ENCODE measurements at places on chromosomes 4 and X. TPM values are rescaled to one million over a fixed set of nuclear protein-coding genes. Genes with fewer than 3 reads are reported as not detected.

DNA sequence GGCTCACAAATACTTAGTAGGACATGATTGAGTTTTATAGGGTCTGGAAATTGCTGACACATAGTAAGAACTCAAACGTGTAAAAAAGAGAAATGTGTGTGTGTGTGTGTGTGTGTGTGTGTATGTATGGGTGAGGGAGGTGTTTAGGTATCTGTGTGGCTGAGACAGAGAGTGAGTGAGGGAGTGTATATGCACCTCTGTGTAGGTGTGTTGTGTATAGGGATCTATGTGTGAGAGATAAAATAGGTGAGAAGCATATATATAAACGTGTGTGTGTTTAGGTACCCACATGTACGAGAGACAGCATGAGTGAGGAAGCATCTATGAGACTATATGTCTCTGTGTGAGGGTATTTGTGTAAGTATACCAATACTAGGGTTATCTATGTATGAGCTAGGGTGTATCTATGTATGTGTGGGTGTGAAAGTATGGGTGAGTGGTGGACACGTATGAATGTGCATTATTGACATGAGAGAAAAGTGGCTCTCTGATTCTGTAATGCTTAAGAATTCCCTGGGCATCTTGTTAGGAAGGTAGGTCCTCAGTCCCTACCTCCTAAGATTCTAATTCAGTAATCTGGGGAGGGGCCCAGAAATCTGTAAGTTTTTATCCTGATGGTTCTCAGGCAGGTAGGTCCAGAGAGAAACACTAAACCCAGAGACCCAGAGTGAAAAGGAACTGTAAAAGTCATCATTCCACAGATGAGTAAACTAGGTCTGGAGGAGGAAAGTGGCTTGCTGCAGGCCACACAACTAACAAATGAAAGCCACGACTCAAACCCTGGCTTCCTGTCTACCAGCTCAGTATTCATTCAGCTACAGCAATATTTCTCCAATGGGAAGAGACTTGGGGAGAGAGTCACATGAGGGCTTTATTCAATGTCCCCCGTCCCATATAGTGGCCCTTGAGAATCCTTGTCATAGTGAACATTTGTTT is 237.0 kb downstream of the IDS start:
- no peak for DNase-seq

DNA sequence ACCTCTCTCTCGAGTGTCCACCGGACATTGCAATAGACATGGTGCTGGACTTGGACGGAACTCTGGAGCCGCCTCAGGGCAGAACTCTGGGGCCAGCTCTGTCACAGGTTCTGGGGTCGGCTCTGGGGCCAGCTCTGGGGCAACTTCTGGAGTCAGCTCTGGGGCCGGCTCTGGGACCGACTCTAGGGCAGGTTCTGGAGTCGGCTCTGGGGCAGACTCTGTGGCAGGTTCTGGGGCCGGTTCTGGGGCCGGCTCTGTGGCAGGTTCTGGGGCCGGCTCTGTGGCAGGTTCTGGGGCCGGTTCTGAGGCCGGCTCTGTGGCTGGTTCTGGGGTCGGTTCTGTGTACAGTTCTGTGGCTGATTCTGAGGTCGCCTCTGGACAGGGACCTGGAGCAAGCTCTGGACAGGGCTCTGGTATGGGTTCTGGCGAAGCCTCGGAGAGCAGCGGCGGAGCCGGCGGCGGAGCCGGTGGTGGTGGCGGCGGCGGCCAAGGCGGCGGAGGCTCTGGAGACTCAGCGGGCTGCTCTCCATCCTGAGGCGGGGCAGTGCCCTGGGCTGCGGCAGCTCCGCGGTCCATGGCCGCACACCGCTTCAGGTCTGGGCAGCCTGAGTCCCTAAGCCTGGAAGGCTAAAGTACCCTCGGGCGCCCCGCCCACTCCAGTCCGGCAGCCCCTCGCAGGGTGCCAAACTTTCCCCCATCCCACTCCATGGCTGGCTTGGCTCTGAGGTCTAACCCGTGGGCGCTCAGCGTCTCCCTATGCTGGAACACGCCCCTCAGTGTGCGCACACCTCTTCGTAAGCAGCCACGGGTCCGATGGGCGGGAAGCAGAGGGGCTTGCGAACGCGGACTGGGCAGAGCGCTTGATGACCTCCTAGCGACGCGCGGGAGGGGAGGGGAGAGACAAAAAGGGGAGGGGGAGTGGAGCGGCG is at the start of gene DGKK:
DGKK (minus strand) TSS at position 723 of the 929 bp plus-strand sequence; CDS start at position 576, 147 bp downstream.
- no peak for DNase-seq

DNA sequence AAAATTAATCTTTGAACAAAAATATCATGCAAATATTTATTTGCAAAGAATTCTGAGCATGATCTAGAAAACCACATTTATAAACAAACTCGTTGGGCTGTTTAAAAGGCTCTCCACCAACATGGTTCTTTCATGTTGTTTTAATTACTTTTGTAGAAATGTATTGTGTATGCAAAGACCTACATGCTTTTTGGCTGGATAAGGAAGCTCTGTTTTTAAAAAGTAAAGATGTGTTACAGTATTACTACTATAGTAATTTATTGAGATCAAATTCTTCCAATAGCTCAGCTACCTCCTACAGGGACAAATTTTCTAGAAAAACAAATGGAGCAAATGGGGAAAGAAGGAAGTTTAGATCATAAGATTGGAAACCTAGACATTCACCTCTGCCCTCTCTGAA is 177.5 kb upstream of the TTC29 start:
- no peak for DNase-seq

- DNase-seq: no peak
Measured at GRCh38 chr4:183852910-183853547, 52.1 kb upstream of the STOX2 start.

DNA sequence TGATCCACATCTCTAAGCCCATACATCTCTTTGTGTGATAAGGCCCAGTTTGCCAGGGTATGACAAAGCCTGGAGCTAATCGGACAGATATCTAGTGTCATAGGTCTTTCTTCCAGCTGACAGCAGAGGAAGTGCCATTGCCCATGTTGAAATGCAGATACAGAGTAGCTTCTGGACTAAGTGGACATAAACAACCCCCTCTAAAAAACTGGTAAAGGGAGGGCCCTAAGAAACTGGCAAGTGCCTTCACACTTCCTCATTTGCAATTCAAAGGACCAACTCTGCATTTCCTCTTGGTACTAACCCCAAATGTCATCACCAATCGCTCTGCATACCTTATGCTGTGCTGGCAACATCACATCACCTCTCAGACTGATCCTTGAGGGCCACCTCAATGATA is 20.8 kb downstream of the ARHGEF6 start:
- DNase-seq: no peak

- DNase-seq: no peak
Measured at GRCh38 chrX:115459883-115460880, 100.8 kb upstream of the PLS3 start.

DNA sequence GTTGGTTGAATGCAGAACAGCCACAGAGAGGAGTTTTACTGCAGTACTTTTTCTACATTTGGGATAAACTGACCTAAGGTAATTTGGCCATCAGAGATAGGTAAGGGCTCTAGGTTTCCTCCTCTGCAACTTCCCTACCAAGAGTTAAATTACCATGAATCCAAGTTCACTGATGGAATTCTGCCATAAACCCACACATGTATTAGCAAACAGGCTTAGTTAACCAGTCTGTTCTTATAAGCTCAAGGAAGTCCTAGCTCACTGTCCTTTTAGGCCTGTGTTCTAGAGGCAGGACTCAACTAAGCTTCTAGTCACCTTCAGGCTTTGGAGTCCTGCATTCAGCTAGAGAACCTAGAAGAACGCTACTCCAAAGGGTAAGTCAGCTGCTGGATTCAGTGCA is 4.0 kb downstream of the FAM114A1 start:
- no peak for DNase-seq

GRCh38 chr4:74235135-74235534 is 73.1 kb upstream of the EPGN start:
- no peak for DNase-seq

DNA sequence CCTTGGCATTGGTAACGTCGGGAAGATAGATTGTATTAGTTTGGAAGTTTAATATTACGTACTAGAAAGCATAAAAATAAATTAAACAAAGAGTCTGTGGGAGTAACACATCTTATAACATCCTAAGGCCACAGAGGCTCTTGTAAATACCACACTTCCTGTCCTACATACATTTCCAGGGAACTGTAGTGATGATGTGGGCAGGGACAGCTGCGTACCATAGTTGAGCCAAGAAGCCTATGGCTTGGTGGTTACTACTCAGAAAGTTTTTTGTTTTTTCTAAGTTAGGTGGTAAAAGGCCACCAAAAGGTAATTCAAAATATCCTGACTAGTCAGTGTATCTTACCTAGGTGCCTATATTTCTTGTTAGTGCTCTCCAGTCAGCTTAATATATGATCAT is 4.6 kb upstream of the ANKRD50 start:
- DNase-seq: no peak

ZCCHC13 gene
- total RNA-seq: not detected

PDGFRA gene
- total RNA-seq: not detected

NLRP2B gene
- total RNA-seq: not detected

UNC5C gene
- not detected for total RNA-seq
